ENCODE measurements at places on chromosomes 4 and X. TPM values are rescaled to one million over a fixed set of nuclear protein-coding genes. Genes with fewer than 3 reads are reported as not detected.

FAM47E gene
- 5.2 TPM for polyA plus RNA-seq

- no peak for DNase-seq
Observed at GRCh38 chr4:176534566-176534965, 214.8 kb downstream of the SPCS3 start.

DNA sequence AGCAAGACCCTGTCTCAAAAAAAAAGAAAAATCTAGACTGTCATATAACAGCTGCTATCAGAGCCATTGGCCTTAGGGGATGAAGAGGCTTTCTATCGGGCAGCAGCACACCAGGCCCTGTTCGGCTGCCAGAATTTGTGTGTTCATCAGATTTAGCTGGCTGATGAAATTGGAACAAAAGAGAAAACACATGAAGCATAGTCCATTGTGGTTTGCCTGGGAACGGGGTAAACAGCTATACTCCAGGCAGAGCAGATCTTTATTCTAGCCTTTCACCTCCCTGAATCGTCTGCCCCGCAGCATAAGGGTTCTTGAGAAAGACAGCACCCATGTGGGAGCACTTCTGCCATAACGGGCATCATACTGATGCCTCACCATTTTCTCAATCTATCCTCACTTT is 11.6 kb downstream of the TKTL1 start:
- no peak for DNase-seq

TAF7L gene
- 0.16 TPM for polyA plus RNA-seq

RELL1 gene
- 12.4 TPM for polyA plus RNA-seq

TMEM35A gene
- polyA plus RNA-seq, result 2.5 TPM

GRCh38 chr4:121062521-121062920 is 9.8 kb downstream of the NDNF start:
- DNase-seq, result no peak

DNA sequence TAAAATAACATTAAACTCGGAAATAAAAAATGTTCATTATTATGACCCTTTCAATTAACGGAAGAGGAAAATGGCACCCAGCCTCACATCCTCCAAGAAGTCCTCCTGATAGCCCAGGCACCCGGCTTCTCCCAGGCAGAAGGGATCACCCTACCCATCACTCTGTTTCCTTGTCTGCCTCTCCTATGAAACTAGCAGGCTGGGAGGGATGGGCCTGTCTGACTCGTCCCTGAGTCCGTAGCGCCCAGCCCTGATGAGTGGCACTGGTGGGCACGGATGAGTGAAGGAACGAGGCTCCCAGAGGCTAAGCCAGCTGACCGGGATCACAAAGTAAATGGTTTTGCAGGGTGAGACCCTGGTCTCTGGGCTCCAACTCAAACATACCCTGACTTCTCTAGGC is 28.6 kb upstream of the KIAA0232 start:
- DNase-seq, result no peak

- DNase-seq, result no peak
Observed at GRCh38 chr4:11805842-11806241, 377.1 kb upstream of the HS3ST1 start.

CLGN gene
- 1.7 TPM for polyA plus RNA-seq

GRCh38 chr4:154526151-154526550 is 24.0 kb downstream of the PLRG1 start:
- no peak for DNase-seq

DNA sequence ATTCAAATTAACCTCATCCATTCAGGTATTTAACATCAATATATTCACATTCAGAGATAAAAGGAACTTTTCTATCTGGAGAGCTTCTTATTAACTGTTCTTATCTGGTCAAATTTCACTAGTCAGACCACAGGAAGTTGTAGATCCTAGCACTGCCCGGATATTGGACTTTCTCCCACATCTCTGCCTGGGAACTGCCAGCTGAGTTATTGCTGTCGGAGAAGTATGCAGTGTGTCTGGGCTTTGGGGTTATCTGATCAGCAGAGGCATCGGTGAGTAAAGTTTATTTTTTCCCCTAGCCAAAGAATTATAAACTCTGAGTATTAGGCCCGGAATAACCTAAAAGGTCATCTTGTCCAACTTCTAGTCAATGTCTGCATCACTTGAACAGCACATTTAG is 45.1 kb downstream of the OR13H1 start:
- no peak for DNase-seq

FAAH2 gene
- 0.62 TPM for polyA plus RNA-seq

DNA sequence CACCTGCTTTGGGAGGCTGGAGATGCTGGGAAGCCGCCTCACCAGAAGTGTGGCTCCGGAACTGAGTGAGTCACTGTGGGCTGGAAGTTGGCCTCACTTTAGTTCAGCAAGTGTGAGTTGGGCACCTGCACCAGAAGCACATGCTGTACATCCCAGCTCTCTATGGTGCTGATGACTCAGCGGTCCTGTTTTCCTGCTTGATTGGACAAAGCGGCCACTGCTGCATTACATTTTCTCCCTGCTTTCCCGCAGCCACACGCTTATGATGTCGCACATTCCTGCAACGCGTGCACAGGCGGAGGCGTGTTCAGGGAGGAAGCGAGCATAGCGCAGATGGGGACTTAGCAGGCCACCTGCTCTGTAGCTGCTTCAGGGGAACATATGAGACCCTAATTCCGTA is 26.7 kb upstream of the CLDN34 start:
- DNase-seq, result no peak

NWD2 gene
- polyA plus RNA-seq, result 0.07 TPM

DNA sequence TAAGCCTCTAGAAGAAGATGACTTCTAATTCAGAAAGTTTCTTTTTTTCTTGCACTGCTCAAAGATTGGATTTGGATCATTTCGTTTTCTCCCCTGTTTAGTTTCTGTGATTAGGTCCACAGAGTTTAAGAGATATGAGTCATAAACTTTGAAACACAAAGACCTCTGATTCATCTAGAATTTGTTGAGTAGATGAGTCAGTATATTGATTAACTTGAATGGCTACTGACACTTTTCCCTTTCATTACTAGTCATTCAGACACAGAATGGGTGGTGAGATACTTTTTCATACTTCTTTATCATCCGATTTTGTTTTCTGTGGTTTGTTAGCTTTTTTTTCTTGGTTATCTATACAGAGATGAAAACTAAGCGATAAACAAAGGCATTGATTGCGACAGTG is 34.1 kb upstream of the AFF2 start:
- no peak for DNase-seq

DNA sequence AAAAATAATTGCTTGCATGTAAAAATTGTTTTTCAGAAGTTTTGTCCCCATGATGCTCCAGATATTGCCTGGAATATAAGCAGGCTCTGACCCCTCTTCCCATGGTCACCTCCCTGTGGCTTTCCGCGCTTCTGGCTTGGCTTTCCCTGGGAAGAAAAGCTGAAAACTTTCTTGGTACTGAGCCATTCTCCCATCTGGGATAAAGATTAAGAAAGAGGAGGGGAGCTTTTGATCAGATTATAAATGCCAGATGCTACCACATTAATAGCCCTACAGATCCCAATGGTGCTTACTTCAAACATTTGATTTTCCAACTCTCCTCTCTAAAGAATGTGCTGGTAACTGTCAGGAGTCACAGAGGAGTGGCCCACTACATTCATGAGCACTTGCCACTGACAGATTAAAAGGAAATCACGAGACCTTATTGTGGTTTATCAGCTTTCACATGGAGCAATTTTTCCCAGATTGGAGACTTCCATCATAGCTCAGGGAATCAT is 54.4 kb upstream of the GAB1 start:
- DNase-seq, result peak; percentile 84

GRCh38 chrX:28888416-28888815 is 301.2 kb downstream of the IL1RAPL1 start:
- DNase-seq, result no peak

- peak; percentile 38 for DNase-seq
Observed at GRCh38 chrX:154368630-154369448, 5.6 kb downstream of the FLNA start.

- no peak for DNase-seq
Observed at GRCh38 chr4:184751585-184751956, 17.7 kb upstream of the CENPU start.

DNA sequence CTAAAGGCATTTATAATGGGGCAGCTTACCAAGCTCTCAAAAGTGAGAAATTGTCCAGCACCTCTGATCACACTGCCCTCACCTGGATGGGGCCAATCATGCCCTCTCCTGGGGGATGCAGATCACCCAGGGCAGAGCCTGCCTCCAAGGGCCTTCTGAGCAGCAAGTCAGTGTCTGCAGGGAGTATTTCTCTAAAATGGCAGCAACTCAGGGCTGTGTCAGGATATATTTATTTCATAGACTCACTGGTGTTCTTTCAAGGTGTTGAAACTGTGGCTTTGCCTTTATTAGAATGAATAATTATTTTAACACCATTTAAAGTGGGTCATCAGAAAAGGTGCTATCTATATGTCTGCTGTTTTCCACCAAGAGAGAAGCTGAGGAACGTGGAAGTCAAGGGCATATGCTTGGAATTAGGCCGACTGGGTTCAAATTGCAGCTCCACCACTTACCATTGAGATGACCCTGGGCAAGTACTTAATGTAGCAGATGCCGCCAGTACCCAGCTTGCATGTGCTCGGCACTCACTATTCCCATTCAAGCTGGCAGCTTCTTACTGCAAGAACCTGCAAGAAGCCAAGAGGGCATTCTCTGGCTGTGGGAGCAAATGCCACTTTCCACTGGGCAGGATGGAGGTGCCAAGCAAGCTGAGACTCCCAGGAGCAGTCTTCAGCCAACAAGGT is 590.0 kb downstream of the BCOR start:
- no peak for DNase-seq

C4orf54 gene
- 86.0 TPM for polyA plus RNA-seq

DNA sequence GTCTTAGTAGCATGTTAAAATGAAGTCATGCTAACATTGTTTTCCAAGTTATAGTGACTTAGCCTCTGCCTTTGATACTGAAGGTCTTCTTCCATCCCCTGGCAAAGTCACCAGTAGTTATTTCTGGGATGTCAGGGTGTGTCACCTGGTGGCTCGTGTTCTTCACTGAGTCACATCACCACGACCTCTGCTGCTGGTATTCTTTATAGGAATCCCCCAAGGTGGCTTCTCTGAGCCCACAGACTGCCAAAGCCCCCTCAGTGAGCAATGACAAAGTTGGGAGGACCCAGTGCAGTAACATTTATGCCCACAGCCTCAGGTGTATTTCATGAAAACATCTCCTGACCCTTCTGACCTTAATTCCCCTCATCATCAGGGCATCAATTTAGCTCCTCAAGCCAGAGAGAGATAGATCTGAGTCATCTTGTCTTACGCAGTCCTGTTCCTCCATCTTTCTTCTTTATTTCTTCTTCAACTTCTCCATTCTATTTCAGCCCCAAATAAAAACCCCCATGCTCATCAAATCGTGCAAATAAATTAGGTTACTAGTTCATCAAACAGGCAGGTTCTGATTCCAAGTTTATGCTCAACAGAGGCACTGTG is 29.3 kb upstream of the GPRIN3 start:
- no peak for DNase-seq

GRCh38 chr4:67699603-67700002 is 1.4 kb downstream of the UBA6 start:
- no peak for DNase-seq

DNA sequence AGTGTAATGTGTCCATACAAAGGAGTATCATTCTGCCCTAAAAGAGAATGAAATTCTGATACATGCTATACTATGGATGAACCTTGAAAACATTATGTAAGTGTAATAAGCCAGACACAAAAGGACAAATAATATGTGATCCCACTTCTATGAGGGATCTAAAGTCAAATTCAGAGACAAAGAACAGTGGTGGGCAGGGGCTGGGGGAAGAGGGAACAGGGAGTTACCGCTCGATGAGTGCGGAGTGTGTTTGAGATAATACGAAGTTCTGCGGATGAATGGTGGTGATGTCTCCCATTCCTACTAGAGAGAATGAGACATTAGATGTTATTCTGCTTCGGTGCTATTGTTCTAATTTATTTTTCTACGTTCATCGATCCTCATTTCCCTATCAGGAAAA is 46.1 kb upstream of the TLR2 start:
- no peak for DNase-seq

SSX3 gene
- not detected for polyA plus RNA-seq

DNA sequence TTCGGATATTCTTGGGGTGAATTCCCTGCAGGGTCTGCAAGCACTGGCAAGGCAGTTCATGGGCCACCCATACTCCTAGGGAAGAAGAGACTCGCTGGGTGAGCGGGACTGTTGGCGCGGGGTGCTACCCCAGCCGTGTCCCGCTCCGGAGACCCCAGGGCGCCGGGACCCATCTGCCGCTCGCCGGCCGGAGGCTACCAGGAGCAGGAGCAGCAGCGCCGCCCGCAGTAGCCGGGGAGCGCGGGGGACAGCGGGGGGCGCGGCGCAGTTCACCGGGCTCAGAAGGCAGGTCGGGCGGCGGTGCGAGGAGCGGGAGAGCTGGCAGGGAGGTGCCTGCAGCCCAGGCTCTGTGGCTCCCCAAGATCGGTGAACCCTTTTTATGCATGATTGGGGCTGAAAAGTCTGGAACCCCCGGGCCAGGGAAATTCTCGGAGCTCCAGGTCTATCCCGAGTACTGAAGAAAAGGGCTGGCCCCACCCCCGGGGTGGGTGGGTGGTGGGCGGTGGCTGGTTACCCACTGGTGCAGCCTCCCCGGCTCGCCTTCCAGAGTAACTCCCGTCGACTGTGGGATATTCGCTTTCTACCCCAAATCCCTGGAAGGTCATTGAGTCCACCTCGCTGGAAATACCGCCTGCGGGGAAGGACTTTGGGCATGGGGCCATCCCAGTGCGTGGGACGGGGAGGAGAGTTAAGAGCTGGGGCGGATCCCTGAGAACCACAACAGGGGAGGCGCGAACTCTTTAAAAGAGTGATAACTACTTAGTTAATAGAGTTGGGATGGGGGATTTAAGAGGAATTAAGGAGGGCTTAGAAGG is 37.6 kb downstream of the PF4 start:
- DNase-seq, result no peak

DNA sequence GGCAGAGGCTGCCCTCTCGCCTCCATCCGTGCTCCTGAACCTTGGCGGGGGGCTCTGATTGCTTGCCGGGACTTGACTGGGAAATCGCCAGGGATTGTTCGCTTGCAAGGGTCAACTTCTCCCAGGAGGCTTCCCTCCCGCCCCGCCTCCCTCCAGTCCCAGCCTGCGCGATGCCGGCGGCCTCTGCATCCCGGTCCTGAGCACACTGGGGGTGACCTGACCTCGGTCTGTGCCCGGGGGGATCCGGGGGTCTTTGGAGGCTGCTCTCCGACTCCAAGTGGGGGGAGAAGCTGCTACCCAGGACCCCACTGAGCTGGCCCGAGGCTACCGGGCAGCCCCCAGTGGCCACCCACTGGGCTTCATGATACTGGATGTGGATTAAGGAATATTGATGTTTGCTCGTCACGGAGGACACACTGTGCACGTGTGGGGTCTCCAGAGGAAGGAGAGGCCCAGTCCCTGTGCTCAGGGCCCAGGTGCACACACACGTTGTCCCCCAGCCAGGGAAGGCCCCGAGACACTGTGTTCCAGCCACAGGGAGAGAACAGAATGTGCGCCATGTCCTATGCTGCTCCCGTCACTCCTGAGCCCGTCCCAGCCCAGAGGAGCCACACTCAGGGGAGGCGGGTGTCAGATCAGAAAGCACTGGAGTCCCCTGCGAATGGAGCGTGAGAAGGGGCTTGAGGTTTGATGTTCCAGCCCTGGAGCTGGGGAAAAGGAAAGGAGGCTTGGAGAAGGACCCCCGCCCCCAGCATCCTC is 55.9 kb upstream of the NKX1-1 start:
- DNase-seq, result no peak

GRCh38 chrX:73214426-73215094 is at the start of gene NAP1L2:
Gene NAP1L2, minus strand, starts transcription at chrX:73214851. Its CDS starts 359 bp downstream, at chrX:73214492.
- DNase-seq, result peak; percentile 26

GRCh38 chr4:3062471-3062870 is 11.9 kb downstream of the HTT-AS start:
- DNase-seq, result no peak

GRCh38 chrX:150989420-150989819 is 6.3 kb downstream of the HMGB3 start:
- DNase-seq, result no peak

ZCCHC18 gene
- polyA plus RNA-seq, result not detected

CENPVL1 gene
- polyA plus RNA-seq, result not detected

- no peak for DNase-seq
Observed at GRCh38 chr4:121654738-121655137, 42.0 kb downstream of the ANXA5 start.
